Stimulated activated CD4-positive, alpha-beta T cell treated with anti-CD3 and anti-CD28 coated beads, Interleukin-1b, Interleukin-23, amount 100 ng/mL, for 1 hour (primary cell): ENCODE measurements at places on chromosomes 2 and 18.

DNA sequence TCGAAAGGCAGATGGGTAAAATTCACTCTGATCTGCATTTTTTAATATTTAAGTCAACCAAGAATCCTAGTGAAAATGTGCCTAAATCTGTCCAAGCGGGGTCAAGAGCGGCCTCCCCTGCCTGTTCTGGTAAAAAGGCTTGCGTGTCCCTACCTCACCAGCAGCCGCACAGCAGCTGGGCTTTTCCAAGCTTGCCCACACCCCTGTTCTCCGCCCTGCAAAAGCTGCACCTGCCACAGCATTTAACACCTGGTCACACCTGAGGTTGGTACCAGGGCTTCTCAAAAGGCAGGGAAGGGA lies 25.8 kb upstream of the TMEM182 start:
- DNase-seq = no peak

DNA sequence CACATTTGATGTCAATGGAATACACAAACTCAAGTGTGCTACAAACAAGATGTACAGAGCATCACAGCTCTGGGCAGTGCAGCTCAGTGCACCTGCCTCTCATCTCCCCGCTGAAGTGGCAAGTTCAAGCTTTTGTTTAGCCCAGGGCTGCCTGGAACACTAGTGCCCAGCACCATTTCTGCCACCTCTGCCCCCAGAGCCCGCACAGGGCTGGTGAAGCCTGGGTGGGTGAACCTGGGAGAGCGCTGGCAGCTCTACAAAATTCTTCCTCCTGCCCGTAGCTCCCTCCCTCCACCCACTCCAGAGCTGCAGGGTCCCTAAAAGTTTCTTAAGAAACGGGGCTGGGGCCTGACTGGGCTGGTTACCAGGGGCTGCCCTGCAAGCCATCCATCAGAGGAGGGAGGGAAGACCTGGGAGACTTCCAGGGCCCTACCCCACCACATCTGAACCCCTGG lies 1.5 kb downstream of the HES6 start:
- no peak for DNase-seq

DNA sequence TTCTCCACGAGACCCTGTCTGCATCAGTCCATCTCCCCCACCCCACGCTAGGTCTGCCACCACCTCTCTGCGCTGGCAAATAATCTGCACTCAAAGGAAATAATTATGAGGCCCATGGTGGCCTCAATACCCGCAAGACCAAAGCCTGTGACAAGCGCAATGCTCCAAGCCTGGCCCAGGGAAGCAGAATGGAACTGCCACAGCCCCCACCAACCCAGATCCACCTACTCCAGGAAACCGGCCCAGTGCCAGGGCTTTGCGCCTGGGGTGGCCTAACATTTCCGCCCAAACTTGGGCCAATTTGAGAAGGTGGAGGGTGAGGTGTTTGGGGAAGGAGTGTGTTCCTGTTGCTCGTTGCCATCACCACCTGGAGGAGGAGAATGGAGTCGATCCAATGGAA lies 26.0 kb upstream of the ATOH8 start:
- DNase-seq = no peak

DNA sequence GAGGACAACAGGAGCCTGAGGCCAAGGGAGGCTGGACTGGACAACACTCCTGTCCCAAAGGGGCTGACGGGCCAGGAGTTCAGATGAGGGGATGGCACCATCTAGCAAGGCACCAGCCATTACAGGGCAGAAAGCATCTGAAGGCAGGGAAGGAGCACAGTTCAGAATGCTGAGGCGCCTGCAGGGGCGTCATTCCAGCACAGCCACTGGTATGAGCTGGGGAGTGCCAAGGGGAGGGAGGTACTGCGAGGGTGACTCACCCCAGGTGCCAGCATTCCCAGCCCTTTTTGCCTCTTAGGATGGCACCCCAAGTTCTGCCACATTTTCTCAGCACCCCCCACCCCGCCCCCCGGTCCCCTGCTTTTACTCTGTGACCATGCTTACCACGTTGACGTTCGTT lies 129.8 kb upstream of the EPAS1 start:
- DNase-seq = no peak

DNA sequence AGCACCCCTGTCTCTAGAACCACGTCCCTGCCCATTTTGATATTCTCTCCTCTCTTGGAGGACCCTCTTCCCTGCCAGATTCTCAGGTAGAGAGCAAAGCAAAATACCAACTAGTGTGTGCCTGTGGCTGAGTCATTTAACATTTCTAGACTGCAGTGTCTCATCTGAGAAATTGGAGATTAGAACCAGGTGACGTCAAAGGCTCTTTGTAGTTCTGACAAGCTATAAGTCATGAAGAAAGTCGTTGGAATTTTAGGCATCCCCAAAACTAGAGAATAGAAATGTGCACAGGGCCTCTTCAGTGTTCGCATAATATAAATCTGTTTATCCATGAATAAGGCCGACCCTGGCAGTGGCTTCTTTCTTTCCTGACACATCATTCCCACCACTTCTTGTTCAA lies 74.4 kb upstream of the TANC1 start:
- DNase-seq = no peak
